CD4-positive, alpha-beta T cell treated with Interleukin-6 at 100 ng/mL for 8 hours (primary cell): ENCODE measurements at places on chromosomes 6 and 20.

DNA sequence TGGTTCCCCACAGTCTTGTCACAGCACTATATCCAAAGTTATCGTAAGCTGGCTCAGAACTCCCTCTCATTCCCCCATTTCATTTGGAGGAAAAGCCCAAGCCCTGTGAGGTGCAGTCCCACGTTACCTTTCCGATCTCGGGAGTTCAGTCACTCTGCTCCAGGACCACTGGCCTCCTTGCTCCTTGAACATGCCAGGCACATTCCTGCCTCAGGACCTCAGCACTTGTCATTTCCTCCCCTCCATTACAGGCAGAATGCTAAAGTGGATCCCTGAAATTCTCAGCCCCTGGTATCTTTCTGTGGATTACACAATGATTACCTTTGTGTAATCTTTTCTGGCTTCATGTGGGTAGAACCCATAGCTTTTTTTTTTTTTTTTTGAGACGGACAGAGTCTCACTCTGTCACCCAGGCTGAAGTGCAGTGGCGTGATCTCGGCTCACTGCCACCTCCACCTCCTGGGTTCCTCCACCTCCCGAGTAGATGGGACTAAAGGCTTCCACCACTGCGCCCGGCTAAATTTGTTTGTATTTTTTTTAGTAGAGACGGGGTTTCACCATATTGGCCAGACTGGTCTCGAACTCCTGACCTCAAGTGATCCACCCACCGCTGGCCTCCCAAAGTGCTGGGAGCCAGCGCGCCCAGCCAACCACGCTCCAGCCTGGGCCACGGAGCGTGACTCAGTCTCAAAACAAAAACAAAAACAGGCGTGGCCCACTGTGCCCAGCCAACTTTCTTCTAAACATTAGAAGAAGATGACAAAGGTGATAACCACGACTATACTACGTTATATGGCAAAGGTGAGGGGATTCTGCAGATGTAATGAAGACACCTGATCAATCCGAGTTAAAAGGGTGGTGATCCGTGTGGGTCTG, 4.0 kb upstream of the OXT start:
- no peak for DNase-seq

GRCh38 chr20:39745380-39745779, 783.2 kb downstream of the DHX35 start:
- no peak for DNase-seq

GRCh38 chr20:51424270-51425117, 118.0 kb downstream of the NFATC2 start:
- no peak for DNase-seq

DNA sequence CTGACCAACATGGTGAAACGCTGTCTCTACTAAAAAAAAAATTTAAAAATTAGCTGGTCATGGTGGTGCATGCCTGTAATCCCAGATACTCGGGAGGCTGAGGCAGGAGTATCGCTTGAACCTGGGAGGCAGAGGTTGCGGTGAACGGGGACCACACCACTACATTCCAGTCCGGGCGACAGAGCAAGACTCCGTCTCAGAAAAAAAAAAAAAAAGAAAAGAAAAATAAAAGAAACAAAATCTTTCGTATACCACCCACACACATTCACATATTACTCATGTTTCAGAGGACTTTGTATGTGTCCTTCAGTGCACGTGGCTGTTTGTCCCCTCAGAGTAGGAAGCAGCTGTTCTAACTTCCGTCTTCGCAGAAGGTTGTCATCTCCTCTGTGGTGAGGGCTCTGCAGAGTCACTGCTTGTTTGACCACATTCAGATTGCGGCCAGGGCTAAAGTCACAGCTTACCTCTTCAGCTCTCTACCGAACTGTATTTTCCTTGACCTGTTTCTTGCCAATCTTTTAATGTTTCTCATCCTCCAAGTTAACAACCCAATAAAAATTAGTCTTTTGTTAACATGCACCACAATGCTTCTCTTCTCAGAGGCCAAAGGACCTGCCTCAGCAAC, 36.6 kb upstream of the HIVEP1 start:
- peak; percentile 15 for DNase-seq

GRCh38 chr20:2840967-2841531, 504 bp downstream of the VPS16 start:
- no peak for DNase-seq

- no peak for DNase-seq
Observed at GRCh38 chr6:38957426-38957825, 91.2 kb upstream of the GLP1R start.

- DNase-seq: no peak
Observed at GRCh38 chr20:7347409-7347808, 579.9 kb downstream of the BMP2 start.
